ENCODE measurements at places on chromosomes 2 and 18.

DNA sequence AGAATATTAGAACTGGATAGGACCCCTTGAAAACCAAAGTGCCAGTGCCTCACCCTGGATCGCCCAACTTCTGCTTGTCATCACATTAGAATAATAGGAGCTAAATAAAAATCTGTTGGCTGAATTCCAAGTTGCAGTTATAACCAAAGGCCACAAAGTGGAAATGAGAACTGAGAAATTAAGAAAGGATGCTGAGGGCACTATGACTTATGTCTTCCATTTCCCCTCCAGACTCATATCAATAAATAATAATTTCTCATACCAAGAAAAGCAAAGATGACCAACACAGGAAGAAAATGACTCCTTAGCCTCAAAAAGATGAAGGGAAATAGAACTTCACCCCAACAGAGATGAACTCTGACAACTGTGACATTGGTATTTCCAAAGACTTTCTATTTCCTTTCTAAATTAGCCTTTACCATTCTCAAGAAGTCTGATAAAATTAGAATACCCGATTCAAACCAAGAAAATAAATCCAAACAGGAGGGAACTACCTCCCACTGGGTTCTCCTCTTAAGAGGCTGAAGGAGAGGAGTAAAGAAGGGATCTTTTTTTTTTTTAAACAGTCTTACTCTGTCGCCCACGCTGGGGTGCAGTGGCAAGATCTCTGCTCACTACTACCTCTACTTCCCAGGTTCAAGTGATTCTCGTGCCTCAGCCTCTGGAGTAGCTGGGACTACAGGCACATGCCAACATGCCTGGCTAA is 46.5 kb upstream of the EPG5 start:
- no peak for DNase-seq

DNA sequence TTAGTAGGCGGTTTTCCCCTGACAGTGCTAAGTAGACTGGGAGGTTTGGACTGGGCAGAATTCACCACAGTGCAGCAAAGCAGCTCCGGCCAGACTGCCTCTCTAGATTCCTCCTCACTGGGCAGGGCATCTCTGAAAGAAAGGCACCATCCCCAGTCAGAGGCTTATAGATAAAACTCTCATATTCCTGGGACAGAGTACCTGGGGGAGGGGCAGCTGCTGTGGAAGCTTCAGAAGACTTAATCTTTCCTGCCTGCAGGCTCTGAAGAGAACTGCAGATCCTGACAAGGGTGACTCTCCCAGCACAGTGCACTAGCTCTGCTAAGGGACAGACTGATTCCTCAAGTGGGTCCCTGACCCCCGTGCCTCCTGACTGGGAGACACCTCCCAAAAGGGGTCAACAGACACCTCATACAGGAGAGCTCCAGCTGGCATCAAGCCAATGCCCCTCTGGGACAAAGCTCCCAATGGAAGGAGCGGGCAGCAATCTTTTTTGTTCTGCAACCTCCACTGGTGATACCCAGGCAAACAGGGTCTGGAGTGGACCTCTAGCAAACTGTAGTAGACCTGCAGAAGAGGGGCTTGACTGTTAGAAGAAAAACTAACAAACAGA is 266.8 kb upstream of the CRIM1 start:
- no peak for DNase-seq

DNA sequence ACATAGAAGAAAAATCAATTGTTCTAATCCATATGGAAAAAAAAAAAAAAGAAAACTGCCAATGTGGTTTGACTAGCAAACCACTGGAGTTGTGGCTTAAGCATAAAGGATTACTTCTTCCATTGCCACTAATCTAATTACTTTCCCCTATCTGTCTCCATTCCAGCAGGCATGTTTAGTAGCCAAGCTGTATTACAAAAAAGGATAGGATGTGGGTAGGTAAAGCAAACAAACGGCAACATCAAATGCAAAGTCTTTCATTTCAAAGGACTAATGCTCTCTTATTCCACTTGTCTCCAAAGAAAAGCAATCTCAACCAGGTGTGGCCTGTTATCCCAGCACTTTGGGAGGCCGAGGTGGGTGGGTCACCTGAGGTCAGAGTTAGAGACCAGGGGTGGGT is 36.5 kb downstream of the SLC8A1 start:
- no peak for DNase-seq

DNA sequence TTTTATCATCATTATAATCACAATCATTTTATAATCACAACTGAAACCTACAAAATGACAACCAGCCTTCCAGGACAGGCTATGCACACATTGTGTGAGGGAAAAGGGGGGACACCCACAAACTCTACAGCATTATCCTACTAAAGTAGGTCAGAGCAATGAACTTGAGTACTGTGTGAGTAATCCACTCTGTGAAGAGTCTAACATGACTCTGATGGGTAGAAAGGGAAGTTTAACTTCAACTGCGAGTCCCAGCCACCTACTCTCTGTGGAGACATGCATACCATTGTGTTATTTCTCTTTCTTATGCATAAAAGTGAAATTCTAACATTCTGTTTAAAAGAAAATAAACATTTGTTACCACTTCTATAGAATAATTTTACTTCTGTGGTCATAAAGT is 177.9 kb downstream of the ZNF516 start:
- no peak for DNase-seq

GRCh38 chr2:172092716-172093415 is 7.6 kb downstream of the DLX1 start:
- no peak for DNase-seq

DNA sequence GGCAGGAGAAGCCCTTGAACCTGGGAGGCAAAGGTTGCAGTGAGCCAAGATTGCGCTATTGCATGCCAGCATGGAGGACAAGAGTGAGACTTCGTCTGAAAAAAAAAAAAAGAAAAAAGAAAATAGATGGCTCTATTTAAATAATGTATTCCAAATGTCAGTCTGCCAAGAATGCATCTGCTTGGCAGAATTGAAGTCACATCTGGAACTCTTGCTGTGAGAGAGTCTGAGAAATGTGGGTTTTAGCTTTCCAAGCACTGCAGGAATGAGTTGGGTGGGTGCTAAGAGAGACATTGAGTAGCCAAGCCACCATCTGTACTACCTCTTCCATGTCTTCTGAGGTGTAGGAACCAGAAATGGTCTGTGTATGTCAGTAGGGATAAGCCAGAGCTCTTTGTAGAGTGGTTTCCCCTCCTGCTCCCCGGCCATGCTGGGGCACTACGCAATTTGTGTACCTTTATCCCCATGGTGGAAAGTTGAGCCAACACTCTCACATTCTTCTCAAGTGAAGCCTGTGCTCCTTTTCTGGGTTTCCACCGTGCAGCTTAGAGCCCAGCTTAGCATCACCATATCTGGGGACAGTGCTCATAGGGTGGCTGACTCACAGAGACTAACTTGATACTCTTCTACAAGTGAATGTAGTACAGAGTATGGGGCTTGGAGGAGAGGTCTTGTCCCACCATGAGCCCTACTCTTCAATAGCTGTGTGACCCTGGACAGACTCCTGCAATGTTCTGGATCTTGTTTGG is 25.3 kb downstream of the IL1F10 start:
- no peak for DNase-seq

DNA sequence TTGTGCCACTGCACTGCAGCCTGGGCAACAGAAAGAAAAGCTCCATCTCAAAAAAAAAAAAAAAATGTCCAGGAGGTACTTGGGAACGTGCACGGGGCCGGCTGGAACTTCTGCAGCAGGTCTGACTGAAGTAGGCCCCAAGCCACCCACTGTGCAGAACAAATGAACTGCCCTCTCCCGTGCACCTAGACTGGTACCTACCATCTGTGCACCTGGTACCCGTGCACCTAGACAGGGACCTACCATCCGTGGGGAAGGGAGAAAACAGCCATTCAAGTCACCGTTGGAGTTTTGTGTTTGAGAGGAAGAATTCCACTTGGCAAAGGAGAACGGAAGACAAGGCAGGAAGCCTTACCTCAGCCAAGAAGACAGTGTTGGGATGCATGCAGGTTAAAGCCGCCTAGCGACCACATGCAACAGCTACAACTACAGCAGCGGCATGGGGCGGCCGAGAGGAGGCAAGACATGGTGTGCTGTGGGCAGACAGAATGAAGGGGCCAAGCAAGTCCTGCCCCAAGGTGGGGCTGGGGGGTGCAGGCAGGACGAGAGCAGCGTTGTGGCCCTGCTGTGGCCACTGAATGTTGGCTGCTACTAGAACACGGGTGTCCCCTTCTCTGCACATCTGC is 16.1 kb downstream of the ST3GAL5 start:
- no peak for DNase-seq

GRCh38 chr2:85401844-85402243 is 8.3 kb downstream of the CAPG start:
- DNase-seq: no peak

- DNase-seq: no peak
Measured at GRCh38 chr2:133968446-133968845, 285.4 kb upstream of the MGAT5 start.

DNA sequence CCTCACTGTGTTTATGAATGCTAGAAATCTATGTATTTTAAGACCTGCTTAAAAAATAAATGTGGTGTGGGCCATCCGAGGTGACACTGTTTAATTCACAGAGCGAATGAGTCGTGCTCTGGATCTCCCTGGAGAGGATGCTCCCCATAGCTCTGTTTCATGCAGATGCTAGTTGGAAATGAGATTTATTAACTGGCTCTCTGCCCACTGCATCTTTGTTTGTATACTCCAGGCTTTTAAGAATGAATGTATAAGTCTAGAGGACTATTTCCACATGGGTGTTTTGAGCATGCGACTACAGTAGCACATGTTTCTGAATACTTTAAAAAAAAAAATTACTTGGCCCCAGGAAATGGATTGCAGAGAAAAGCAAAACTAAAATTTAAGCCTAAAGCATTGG is 3.9 kb downstream of the MAPRE2 start:
- no peak for DNase-seq

- no peak for DNase-seq
Measured at GRCh38 chr2:105336786-105337121, 586 bp upstream of the C2orf49 start.

- DNase-seq: no peak
Measured at GRCh38 chr2:191151331-191151730, 537 bp upstream of the STAT4 start.

Data from NCI-H460 (cell line).